ENCODE measurements at places on chromosomes 7 and 10.

GRCh38 chr10:94358480-94358879 is 4.3 kb downstream of the NOC3L start:
- no peak for DNase-seq

DNA sequence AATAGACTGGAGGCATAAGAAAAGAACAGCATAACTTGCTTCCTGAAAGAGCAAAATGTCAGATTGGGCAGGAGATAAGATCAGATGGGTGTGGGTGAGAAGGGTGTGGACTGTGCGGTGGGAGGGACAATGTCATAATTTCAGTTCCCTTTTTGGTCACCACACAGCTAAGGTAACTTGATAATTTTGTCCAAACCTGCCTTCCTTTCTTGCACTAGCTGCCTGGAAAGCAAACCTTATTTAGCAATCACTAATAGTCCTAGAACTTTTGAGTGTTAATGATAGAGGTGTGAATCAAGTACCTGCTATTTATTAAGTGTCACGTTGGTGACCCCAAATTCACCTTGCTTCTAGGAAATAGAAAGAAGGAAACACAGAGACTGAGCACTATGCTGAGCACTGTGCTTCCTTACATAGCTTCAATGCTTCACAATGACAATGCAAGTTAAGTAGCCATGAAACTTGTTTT is 72.4 kb upstream of the SP4 start:
- no peak for DNase-seq

- DNase-seq: no peak
These were observed 1.7 kb downstream of the AKR1C4 start for GRCh38 chr10:5198386-5198785.

DNA sequence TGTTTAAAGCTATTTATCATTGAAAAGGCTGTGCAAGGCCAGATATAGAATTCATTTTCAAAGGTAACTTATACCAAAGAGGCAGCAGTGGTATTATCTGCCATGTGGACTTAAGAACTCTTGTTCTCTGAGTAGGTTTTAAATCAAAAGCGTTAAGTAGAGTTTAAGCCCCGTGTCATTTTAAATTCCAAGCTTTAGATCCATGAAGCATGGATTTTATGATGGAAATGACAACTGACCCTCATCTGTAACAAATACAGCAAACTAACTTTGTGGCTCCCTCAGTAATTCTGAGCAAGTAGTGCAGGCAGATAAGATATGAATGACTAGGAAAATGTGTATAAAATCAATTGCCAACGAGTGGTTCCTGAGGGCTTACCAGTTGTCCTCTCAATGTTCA is 247.0 kb downstream of the WDR11 start:
- no peak for DNase-seq

- DNase-seq: no peak
These were observed 446.2 kb downstream of the ADRA2A start for GRCh38 chr10:111523016-111523415.

DNA sequence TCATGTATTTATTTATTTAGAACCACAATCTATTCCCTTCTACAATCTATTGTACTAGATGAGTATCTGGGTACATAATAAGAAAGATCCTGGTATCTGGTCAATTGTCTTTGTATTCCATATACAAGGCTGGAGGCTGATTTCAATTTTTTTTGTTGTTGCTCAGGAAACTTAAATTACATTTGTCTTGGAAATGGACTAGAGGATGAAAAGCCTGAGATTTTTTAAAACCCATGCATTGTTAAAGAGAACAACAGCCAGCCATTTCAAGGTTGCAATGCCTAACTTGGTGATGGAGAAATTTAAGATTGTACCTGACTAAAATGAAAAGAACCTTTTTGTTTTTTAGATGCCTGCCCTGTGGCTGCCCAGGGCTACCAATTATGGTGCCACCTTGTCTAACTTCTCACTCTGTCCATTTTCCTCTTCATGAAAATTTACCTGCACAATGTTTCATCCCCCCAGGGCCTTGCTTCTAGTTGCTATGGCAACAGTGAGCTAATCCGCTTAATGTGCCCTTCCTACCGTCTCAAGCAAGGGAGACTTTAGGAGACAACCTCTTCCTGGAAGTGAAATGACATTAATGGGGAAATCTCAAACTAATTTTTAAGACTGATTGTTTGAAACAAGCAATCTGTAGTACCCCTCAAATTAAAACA is 203.7 kb upstream of the PHYHIPL start:
- DNase-seq: no peak
